Stimulated activated CD8-positive, alpha-beta memory T cell treated with anti-CD3 and anti-CD28 coated beads, Interleukin-2, amount 100 ng/mL, for 1 hour (primary cell): ENCODE measurements at places on chromosomes 6 and 20.

DNA sequence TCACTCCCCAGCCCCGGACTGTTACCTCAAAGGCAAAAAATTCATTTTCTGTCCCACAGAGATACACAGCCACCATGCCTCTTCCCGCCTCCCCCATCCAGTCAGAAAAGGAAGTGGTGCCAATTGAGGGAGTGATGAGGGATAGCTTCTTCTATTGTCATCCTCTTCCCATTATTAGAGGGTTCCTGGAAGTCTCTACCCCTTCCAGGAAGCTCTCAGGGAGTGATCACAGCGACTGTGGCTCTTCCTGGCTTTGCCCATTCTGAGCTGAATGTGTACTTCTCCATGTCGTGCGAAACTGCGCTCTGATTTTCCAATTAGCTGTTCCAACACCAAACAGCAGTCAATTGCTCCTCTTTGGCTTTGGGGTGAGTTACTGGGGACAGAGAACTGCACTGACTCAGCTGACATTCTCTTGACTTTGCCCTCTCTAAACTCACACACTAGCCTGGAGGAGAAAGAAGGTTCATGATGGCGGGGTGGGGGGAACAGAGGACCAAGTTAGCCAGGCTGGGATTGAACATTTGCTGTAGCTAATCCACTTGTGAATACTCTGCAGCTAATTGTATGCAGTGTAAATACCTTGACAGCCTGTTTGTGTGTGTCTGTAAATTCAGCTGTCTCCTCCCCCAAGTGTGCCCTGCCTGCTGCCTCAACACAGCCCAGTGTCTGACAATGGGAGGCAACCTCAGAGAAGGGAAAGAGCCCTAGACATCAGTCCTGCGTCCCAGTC, 2.4 kb upstream of the MDGA1 start:
- DNase-seq, result no peak

GRCh38 chr20:18288749-18289267, 481 bp downstream of the ZNF133 start:
- DNase-seq, result no peak

- no peak for DNase-seq
These were observed 135.6 kb downstream of the BTBD9 start for GRCh38 chr6:38503960-38504682.

GRCh38 chr6:13288481-13288880, 39.9 kb downstream of the TBC1D7 start:
- no peak for DNase-seq
